ENCODE measurements at places on chromosomes 6 and 20.

- DNase-seq: no peak
Measured at GRCh38 chr6:95576998-95577303, 384 bp upstream of the MANEA start.

- no peak for DNase-seq
Measured at GRCh38 chr6:20710341-20710740, 176.1 kb downstream of the CDKAL1 start.

- DNase-seq: no peak
Measured at GRCh38 chr20:42179768-42180167, 561.6 kb upstream of the CHD6 start.

- no peak for DNase-seq
Measured at GRCh38 chr6:37917566-37917965, 98.0 kb downstream of the ZFAND3 start.

DNA sequence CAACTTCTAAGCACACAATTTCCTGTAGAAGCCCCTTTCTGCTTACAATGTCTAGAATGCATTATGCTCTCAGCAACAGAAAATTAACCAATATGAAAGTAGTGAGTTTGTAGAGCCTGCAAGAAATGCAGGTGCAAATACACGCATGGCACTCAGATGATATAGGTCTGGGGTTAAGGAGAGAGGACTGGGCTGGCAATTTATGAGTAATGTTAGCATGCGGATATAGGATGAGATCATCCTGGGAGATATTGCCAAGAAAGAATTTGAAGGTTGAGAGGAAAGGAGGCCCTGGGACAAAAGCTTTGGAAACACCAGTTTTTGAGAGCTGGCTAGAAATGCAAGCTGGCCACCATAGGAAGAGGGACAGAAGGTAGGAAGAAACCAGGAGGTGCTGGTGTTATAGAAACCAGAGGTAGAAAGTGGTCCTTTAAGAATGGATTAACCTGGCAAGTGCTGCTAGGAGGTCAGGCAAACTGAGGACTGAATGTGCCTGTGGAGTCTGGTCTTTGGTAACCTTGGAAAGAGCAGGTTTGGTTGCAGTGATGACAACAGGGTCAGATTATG, 183.2 kb upstream of the MYLIP start:
- DNase-seq: no peak

DNA sequence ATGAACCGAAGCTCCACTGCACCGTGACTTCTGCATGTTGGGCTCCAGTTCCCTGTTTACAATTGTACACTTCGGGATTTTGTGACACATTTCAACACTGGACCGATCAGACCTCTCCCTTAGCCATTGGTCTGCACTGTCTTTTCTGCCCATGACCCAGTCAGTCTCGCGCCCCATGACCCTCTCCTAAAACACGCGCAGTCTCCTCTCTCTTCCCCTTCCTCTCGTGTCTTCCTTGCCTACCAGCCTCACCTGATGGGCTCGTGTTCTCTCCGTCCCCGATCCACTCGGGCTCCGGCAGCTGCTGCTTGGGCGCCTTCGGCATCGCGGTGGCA, 535 bp upstream of the ABCF1 start:
- DNase-seq: no peak

DNA sequence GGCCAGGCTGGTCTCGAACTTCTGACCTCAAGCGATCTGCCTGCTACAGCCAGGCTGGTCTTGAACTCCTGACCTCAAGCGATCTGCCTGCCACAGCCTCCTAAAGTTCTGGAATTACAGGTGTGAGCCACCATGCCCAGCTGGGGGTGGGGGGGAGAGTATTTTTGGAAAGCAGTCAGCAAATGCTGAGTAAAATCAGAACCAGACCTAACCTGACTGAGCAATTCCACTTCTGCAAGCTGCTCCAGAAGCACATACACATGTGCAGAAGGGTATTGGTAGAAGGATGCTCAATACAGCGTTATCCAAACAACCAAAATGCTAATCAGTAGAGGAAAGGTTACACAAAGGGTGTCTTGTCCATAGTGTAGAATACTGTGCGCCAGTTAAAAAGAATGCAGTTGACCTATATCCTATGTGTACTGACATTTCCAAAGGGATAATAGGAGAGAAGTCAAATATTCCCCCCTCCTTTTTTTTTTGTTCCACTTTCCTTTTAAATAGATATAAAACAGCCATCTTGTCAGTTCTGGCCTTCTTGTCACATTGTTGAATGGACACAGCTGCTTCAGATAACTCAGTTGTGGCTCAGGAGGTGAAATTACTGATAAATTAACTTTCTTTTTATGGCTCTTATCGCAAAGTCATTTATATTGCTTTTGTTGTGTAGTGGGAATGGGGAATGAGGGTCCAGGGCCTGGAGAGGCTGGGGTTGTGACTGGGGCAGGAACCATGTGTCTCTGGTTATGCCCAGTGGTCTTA, 74.6 kb downstream of the DTD1 start:
- DNase-seq: no peak

DNA sequence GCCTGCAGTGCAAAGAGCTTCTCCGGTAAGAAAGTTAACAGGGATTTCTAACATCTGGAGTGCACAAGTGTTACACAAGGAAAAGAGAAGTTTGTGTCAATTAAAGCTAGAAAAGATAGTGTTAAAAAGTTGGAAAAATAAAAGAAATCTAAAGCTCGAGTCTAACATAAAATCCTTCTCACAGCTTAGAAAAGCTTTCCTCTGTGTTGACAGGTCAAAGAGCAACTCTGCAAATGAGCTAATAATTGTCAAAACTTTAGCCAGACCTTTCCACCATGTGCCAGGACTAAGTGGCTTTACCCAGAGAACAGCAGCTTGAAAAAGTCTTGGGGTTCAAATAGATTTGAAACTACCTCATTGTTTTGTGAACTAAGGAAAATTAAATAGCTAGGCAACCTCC, 14.8 kb downstream of the PTPRK start:
- no peak for DNase-seq

DNA sequence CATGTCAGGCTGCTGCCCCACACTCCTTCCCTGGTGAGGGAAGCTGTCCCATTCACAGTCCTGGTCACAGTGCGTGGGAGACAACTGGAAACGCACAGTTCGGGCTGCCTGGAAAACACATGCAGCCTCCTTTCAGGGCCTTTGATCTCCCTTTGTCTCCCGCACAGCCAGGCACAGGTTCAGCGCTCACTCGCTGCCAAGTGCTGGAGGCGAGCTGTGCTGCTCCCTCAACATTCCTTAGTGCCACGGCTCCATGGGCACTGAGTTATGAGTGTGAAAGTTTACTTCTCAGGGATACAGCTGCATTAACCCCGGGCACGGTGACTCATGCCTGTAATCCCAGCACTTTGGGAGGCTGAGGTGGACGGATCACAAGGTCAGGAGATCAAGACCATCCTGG, 9.1 kb downstream of the YTHDF1 start:
- DNase-seq: no peak

GRCh38 chr6:52317841-52318581, 33.5 kb upstream of the MCM3 start:
- DNase-seq: no peak

DNA sequence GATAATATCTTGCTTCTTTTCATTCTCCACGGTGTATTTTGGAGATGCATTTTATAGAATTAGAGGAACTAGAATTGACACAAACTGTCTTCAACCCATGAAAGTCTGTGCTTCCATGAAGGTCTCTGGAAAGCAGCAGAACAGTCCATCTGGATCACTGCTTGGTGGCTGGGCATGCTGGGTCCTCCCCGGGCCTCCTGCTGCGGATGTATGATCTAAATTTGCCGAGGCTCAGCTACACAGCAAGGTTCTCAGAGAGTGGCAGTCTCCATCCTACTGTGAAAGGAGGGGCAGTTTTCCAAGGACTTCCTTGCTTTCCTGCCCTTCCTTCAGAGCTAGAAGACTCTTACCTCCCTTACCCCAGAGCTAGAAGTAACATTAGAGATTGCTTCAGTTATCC, 15.1 kb downstream of the PKIG start:
- no peak for DNase-seq

GRCh38 chr6:52130440-52130839, 43.0 kb upstream of the PKHD1 start:
- DNase-seq: no peak

DNA sequence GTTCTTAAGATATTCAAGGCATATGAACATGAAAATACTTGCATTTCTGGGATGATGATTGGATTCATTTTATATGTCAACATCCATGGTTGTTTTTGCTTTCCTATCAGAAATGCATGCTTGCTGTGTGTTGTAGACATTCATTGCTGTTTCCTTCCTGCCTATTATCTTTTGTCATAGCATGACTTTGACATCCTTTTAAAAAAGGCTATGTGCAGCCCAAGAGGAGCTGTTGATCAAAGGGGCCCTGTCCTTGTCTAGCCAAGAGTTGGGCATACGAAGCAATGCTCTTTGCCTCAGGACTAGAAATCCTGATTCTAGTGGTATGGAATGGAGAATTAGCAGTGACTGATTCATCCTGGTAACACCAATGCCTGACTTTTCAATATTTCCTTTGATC, 143.1 kb downstream of the RNF144B start:
- no peak for DNase-seq

- no peak for DNase-seq
Measured at GRCh38 chr6:140711019-140711613, 1336.7 kb upstream of the CITED2 start.

- peak; percentile 40 for DNase-seq
Measured at GRCh38 chr20:33291830-33292355, 8.9 kb downstream of the BPIFB1 start.

DNA sequence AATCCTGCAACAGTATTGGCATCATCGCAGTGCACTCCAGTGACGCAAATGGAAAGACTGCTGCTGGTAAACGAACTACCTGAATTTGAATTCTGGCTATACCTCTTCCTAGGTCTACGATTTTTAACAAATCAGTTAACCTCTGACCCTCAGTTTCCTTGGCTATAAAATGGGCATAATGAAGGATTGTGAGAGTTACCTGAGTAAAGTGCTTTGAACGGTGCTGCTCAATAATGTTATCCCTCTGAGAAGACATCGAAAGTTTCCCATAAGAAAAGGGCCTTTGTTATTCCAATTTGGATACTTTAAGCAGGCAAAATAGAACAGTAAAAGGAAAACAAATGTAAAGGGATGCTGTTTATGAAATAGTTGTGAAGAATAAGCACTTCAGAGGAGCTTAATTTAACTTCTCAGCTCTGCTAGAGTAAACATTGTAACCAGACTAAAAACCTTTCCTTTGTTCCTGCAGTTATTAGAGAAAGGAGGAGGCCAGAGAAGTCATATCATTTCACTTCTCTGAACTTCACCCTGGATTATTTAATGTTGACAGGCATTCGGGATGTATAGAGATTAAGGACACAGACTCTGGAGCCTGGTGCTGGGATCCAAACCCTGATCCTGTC, 5.8 kb downstream of the SGK1 start:
- DNase-seq: no peak

DNA sequence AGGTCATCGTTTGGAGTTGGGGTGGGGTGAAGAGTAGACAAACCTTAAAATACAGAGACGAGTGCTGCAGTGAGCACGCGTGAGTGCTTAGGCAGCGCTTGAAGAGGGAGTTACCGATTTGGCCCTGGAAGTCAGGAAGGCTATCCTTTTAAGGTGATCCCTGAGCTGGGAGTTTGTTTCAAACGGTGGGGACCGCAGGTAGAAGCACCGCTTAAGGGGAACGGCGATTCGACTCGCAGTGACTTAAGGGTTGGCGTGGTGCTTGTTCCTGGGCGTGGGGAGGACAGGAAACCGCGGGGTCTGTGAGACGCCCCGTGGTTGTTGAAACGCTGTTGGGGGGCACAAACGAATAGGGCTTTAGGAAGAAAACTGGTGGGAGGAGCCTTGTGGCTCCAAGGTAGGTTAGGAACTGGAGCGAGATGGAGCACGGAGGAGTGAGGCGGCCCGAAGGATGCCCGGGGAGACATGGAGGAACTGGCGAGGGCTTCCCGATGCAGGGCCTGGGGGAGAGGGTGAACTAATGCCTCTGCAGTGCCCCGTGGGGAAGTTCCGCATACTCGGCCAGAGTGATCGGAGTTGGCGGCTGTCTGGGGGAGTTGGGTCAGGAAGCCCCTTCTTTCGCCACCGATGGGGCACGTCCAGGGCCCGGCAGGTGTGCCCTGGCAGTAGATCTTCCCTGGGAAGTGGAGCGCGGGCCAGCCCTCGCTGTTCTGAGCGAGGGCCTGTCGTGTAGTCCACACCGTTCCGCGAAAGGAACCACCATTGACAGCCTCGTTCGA, 1.3 kb upstream of the CDYL start:
- DNase-seq: peak; percentile 16

DNA sequence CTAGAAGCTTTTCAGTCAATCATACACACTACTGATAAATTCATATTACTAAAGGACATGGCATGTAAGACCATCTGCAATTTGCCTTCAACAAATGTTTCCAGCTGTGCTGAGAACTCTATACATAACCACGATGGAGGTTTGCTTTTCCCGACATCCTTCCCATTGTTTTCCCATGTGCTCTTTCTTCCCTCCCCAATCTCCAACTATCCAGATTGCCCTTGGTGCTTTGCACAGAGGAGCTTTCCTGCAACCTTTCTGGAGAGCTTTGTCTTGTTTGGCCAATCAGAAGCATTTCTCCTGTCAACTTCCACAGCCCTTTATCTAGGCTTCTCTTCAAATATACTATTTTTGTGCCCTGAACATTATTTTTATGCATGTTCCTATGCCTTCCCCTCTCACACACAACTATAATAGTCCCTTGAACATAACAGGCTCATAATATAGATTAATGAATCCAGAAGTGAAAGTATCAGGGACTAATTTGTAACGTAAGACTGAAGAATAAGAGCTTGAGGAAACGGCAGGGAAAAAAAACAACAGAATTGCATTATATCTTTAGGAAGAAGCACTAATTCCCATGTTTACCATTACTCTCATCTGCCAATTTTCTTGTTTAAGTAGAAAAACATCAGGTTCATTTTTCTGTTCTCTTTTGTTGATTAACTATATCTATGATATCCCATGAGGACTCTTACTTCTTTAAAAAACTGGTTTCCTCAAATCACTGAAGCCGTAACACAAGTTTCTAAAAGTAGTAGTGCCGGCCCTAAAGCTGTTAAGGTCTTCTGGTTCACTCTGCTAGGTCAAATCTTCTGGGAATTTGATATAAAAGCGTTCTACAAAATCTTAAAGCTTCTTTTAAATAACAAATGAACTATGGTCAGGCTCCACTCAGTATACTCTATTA, 20.1 kb downstream of the SMLR1 start:
- no peak for DNase-seq

Measured in activated CD4-positive, alpha-beta T cell treated with anti-CD3 and anti-CD28 coated beads for 4 hours (primary cell).